ENCODE measurements at places on chromosomes 11 and 22. TPM values are rescaled to one million over a fixed set of nuclear protein-coding genes. Genes with fewer than 3 reads are reported as not detected.

DNA sequence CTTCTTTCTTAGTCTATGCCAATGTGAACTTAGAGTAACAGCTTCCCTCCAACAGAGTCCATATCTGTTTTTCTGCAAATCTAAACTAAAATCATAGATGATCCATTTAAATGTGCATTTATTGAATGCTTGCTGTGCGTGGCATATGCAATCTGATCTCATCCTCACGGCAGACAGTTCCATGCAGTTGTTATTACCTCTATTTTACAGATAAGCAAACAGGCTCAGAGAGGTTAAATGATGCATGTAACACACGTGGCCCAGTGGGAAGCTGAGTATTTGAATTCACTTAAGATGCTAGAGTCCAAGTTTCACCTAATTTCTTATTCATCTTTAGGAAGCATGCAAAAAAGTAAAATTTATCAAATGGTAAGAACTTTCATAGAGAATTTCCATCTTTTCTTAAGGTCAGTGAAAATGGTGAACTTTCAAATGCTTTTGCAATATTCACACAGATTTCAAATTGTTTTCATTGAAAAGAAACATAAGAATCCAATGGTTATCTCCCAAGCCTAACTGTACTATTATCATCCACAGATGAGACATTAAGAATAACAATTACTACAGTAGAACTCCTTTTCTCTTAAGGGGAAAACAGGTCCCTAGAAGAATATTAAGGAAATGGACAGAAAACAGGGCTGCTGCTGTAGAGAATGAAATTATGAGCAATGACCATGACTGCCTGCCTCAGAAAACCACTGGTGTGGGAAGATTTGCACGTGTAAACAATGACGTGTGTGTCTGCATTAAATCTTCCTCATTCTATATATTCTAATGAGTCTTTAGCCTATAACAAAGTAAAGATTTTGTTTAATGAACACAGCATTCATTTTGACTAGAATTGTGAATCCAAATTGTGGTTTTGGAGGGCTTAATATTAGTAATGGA, 1171.3 kb downstream of the LRRC4C start:
- H3K36me3 ChIP-seq, result no peaks in the 10 kb centered on the region
- H3K4me1 ChIP-seq, result no peaks in the 10 kb centered on the region
- H3K27ac ChIP-seq, result no peak overlapping the region
- no peak overlapping the region for H3K4me3 ChIP-seq
- no peak for DNase-seq
- peaks cover 6% of the 10 kb centered on the region for H3K27me3 ChIP-seq

- no peak for DNase-seq
- H3K36me3 ChIP-seq, result peaks cover 66% of the 10 kb centered on the region
- H3K27me3 ChIP-seq, result no peaks in the 10 kb centered on the region
- no peak overlapping the region for H3K27ac ChIP-seq
- H3K4me3 ChIP-seq, result no peak overlapping the region
Measured at GRCh38 chr11:47485107-47485506, 36.2 kb upstream of the RAPSN start.

GRCh38 chr11:62545437-62546243, 966 bp downstream of the AHNAK start:
- DNase-seq, result peak; percentile 91
- H3K4me1 ChIP-seq, result peaks cover 25% of the 10 kb centered on the region
- H3K36me3 ChIP-seq, result no peaks in the 10 kb centered on the region
- no peaks in the 10 kb centered on the region for H3K27me3 ChIP-seq
- peak overlapping the region; percentile 96 for H3K4me3 ChIP-seq
- H3K27ac ChIP-seq, result peak overlapping the region; percentile 81

- H3K36me3 ChIP-seq, result no peaks in the 10 kb centered on the region
- peaks cover 8% of the 10 kb centered on the region for H3K4me1 ChIP-seq
- peaks cover 67% of the 10 kb centered on the region for H3K27me3 ChIP-seq
Measured at GRCh38 chr11:33906484-33907186, 14.8 kb upstream of the LMO2 start.

- H3K4me1 ChIP-seq, result no peaks in the 10 kb centered on the region
- no peak overlapping the region for H3K27ac ChIP-seq
- no peaks in the 10 kb centered on the region for H3K27me3 ChIP-seq
- H3K36me3 ChIP-seq, result peaks cover 4% of the 10 kb centered on the region
- no peak overlapping the region for H3K4me3 ChIP-seq
- DNase-seq, result peak; percentile 38
Measured at GRCh38 chr22:41523464-41524221, 20.6 kb downstream of the POLR3H start.

GRCh38 chr22:24725736-24726135, 48.8 kb downstream of the PIWIL3 start:
- H3K4me1 ChIP-seq, result no peaks in the 10 kb centered on the region
- no peak overlapping the region for H3K4me3 ChIP-seq
- H3K36me3 ChIP-seq, result no peaks in the 10 kb centered on the region
- no peak overlapping the region for H3K27ac ChIP-seq
- H3K27me3 ChIP-seq, result peaks cover 53% of the 10 kb centered on the region

DNA sequence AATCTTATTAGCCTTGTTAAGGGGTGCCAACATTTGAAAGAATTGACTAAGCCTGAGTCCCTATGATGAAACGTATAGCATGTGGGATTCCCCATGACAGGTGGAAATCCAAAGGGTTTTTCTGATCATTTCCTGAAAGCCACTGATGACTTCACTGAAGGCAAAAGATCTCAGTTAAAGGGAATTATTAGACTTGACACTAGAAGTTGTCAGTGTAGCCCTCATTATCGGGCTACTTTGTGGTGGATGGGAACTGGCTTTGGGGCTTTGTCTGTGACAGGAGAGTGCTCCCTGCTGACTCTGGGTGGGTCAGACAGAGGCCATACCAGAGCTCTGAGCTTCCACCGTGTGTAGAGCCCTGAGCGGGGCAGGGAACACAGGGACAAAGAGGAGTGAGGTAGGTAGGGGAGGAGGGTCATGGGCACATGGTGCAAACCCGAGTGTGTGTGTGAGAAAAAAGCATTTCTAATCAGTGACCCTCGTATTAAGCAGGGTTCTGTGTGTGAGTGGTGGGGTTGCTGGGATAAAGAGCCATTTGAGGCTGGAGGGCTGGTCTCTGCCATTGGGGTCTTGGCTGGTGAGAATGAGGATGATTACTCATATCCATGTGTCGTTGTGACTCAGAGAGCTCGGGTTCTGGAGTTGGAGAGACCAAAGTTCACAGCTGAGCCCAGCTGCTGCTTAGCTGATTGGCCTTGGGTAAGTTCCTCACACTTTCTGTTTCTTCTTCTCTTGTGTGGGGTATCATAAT, 101.1 kb downstream of the GRIK4 start:
- no peak overlapping the region for H3K27ac ChIP-seq
- H3K36me3 ChIP-seq, result no peaks in the 10 kb centered on the region
- no peaks in the 10 kb centered on the region for H3K27me3 ChIP-seq
- peak; percentile 22 for DNase-seq

PAMR1 gene
- 119 TPM for polyA plus RNA-seq
